ENCODE measurements at places on chromosomes 12 and 14.

- DNase-seq = no peak
Observed at GRCh38 chr12:68031174-68031573, 41.9 kb downstream of the IFNG-AS1 start.

GRCh38 chr12:30822385-30823155, 67.8 kb upstream of the CAPRIN2 start:
- peak; percentile 25 for DNase-seq

GRCh38 chr12:56261503-56262232, 3.5 kb upstream of the ANKRD52 start:
- no peak for DNase-seq

- DNase-seq = no peak
Observed at GRCh38 chr12:100799770-100800169, 5.2 kb downstream of the ANO4 start.

DNA sequence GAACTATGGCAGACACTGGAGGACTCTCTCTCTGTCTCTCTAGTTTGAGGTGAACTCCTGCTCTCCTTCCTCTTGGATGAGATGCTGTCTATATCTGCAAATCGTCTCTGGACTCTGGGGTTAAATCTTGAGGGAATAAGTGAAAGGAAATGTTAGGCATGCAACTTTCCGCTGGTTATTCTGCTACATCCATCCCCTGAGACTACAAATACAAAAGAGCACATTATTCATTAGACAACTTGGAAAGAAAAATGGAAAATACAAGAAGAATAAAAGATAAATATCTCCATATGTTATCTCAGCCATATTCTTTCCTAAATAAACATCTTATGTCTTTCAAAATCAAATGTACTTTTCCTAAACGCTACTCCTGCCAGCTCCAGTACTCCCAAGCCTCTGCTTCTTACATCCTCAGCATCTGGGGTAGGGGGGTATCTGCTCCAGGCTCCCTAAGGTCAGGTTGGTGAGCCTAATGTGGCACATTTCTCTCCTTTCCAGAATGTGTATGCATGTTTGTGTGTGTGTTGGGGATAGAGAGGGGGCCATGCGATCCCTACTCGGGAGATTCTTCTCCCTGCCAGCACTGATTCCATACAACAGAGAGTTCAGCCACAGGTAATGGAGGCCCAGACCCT, 102.9 kb upstream of the FSCB start:
- DNase-seq = no peak

GRCh38 chr12:6140651-6141447, 16.4 kb upstream of the VWF start:
- peak; percentile 62 for DNase-seq

DNA sequence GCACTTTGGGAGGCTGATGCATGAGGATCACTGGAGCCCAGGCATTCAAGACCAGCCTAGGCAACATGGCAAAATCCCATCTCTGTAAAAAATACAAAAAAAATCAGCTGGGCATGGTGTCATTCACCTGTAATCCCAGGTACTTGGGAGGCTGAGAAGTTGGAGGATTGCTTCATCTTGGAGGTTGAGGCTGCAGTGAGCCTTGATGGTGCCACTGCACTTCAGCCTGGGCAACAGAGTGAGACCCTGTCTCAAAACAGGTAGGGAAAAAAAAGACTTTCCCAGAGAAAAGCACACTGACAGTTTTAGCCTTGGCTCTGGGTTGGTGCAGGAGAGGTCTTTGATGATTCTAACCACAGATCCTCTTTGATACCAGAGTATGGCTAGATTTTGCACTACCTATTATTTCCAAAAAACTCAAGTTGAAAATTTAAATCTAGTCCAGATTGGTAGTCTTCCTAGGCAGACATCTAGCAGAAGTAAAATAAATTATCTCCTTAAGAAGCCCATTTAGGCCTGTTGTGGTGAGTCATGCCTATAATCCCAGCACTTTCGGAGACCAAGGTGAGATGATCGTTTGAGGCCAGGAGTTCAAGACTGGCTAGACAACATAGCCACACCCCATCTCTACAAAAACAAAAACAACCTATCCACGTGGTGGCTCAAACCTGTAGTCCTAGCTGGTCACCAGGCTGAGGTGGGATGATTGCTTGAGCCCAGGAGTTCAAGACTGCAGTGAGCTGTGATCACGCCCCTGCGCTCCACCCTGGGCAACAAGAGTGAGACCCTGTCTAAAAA, 18.6 kb downstream of the LARP4 start:
- DNase-seq = no peak

DNA sequence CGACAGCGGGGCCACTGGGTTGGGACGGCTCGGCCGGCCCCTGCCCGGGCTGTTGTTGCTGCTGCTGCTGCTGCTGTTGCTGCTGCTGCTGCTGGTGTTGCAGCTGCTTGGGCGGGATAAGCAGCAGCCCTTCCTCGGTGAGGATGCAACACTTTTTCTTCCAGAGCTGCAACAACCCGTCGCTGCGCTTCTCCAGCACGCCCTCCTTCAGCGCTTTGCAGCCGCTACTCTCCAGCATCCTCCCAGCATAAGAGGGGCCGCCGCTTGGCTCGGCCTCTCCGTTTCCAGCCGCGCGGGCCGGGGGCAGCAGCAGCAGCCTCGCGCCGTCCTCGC, 529 bp downstream of the PHLDA1 start:
- peak; percentile 67 for DNase-seq

DNA sequence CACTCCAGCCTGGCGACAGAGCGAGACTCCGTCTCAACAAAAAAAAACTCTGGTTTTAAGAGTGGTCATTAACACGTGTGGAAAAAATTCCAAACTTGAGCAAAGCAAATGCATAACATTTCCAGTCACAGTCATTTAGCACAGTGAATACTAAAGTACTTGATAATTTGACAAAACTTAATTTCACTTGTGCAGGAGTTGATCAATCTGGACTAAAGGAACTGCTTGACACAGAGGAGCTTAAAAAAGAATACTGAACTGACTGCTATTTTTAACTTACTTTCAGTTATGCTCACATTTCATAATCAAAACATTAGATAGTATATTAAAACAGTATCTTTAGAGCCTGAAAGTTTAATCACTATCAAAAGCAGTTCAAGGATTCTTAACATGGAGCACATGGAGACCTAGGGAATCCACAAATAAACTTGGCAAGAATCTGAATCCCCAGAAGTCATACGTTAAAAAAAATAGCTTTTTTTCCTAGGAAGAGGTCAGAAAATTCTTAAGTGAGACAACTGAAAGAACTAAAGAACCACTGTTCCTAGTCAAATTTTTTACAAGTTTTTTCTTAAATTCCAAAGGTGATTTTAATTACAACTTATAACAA, 7.4 kb downstream of the UBE2N start:
- DNase-seq = no peak

DNA sequence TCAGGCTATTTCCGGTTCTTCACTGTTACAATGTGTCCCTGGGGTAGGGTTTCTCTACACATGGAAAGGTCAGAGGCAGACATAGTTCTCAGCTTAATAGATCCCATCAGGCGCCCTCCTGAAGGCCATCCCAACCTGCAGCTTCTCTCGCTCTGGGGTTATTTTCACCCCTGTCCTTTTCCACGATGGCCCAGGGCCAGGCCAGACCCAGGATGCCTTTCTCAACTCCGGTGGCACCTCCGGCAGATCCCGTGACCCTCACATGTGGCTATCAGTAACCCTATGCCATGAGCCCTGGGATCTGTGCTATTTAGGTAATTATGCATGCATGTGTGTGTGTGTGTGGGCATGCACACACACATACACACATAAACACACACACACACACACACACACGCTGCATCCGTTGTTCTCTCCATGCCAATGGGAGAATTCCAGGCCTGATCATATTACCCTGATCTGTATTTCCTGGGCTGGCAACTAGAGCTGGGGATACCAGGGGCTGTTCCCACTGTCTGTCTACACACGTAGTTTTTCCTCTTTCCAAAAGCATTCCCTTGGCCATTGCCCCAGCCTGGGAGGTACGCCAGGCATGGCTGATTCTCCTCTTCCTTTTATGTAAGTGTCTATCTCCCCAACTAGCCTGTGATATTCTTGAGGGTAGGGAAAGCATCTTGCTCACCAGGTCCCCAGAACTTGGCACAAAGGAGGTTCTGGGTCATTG, 51.2 kb upstream of the NOS1 start:
- no peak for DNase-seq

DNA sequence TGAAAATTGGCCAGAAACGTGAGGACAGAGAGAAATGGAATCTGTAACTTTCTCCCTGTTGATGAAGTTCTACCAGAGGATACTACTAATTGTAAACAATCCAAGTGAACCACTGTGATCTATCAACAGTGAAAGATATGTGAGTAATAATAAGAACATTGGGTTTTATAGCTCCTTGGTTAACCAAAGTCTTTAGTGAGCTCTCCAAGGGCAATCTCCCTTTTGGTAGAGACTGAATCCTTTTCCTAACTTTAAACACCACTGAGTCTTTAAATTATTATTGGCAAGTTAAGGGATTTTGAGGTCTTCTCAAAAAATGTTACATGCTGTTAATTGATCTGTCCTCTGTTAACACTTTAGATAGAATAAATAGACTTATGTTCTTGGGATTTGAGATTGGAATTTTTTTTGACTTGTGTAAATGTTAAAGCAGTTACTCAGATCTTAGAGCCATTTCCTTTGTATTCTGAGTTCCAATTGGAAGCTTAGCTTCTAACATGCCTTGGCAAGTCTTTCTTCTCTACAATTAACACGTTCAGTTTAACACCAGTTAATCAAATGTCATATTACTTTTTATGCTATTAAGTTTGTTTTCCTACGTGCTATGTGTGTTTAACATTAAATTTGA, 338.2 kb upstream of the DDHD1 start:
- DNase-seq = no peak

DNA sequence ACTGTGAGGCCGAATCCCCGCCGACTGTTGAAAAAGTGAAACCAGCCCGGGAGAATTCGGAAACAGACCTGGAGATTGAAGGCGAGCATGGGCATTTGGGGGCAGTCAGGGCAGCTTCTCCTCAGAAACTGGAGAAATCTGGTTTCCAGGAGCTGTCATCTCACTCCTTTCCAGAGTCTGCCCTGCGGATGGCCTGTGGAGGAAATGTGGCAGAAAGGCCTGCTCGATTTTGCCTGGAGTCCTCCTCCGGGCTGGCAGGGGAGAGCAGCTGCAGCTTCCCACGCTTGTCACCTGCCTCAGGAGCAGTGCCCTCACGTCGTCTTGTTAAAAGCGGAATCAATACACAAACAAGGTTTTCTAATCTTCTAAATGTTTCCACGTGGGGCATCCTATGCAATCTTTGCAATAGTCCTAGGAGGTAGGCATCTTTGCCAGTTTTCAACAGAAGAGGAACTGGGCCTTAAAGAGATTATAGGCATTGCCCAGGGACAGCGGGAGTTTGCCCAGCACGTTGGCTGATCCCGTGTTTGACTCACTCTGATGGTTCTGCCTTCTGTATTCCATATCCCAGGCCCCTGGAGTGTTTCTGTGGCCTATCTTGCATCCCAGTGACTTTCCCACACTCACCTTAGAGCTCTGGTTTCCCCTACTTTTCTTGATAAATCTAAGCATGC, 2.3 kb downstream of the LRRC74A start:
- DNase-seq = no peak

- peak; percentile 50 for DNase-seq
Observed at GRCh38 chr12:112165624-112166023, 40.3 kb downstream of the TRAFD1 start.

DNA sequence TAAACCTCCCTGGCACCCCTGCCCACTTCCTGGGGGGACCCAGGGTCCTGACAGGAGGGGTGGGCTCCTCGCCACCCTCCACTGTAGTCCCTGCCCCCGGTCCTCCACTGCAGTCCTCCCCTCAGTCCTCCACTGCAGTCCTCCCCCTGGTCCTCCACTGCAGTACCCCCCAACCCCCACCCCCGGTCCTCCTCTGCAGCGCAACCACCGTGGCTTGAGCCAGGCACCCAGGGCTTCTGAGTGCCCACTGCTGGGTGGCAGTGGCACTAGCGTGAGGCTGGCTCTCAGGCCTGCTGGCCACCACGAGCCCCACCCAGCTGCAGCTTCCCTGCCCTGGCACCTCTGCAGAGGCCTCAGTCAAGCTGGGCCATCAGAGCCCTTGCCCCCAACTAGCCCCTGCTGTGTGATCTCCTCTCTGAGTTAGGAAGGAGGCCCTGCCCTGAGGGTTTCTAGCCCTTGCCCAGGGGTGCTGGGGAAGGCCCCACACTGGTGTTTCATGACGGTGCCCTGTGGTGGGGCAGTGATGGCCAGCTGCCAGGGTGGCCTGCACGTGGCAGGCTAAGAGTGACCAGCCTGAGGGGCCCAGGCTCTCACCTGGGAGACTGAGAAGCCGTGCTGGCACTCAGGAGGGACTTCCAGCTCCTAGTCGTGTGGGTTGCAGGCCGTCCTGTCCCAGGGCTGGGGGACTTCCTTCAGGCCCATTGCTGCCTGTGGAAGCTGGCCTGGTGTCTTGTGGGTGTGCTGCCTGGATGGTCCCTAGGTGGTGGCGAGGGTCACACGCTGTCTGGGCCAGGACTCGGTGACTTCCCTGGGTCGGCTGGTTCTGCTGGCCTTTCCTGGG, 9.7 kb downstream of the CEP170B start:
- no peak for DNase-seq

DNA sequence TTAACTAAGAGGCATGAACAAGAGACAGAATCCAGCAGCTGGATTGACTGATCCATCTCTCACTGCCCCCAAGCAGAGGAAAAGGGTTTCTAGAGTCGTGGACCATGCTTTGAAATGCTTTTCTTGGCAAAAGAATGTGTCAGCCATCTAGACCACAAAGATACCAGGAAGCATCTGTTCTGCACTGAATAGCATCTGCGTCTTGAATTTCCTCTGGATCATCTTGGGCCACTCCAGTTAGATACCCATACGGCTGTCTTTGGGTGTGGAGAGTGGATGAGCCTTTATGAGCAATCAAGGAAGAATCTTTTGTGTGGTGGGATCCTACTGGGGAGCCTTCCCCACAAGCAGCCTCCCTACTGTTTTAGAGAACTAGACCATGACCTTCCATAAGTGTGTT, 16.0 kb upstream of the RFX4 start:
- no peak for DNase-seq

DNA sequence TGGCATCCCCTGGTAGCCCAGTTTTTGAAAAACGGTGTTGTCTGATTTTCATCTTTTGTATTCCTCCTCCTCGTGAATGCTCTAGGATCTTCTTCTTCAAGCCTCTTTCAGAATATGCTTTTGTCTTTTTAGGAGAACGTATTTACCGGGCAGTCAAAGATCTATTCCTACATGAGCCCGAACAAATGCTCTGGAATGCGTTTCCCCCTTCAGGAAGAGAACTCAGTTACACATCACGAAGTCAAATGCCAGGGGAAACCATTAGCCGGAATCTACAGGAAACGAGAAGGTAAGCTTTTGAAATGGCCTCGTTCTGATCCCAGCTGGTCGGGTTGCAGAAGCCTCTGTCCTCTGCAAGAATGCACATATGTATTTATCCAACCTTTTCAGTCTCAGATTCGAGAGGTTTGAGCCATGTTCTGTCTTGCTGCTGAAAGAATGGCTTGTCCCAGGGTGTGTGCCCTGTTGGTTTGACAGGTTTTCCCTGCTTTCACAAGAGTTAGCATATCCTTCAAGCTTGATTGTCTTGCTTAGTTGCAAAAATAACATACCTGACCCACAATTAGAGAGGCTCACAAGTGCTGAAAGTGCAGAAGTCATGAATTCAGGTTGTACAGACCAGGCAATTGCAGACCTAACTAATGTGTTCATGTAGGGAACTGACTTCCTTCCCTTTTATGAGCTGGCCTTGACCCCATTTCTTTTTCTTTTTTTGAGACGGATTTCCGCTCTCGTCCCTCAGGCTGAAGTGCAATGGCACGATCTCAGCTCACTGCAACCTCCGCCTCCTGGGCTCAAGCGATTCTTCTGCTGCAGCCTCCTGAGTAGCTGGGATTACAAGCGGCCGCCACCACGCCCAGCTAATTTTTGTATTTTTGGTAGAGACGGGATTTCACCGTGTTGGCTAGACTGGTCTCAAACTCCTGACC, 6.8 kb downstream of the KMT5A start:
- DNase-seq = no peak

All from ascending aorta (tissue), 2 donors.